ENCODE measurements at places on chromosomes 5 and 9.

DNA sequence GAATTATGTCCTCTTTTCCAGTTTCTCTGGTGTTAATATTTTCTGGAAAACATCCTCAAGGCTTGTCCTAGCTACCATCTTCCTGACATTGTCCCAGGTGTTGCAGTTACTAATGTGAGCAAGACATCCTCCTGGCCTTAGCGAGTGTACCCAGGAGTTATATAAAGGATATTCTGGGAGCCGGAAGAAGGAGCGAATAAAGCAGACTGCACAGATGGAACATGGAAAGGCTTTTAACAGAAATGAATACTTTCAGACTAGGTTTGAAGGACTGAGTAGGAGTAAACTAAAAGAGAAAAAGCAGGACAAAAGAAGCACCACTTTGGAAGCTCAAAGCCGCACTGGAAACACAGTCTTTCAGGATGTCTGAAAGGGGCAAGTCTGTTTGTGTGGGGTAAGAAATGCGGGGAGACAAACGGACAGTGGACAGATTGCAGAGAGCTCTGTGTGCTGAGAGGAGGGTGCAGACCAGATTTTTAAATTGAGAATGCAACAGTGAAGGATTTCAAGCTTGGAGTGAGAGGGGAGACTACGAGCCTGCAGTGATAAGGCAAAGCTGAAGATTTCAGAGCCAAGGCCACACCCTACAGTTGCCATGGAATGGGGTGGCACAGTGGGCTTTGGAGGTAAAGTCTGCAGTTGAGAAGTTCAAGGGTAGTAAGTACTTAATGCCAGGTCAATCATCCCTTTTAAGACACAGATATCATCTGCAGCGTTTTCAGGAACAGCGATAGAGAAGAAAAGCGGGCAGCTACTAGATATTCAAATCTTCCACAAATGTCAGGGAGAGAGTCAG lies 94.1 kb upstream of the TAF11L2 start:
- DNase-seq = no peak

DNA sequence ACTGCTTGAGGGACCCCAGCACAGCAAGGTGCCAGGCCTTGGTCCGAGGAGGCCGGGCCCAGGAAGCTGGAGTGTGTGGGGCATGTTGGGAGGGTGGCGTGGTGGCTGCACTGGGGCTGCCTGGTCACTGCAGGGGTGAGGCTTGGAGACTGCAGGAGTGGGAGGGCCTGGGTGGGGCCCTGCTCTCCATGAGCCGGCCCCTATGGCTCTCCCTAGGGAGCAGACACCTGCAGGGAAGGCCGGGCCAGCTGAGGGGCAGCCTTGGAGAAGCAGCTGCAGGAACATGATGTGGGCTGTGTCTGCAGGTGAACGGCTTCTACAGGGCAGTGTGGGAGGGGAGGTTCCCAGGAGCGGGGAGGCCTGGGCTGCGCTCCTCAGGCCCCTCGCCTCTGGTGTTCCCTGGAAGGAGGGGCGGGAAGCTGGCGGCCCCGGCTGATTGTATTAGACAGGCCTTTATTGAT lies 41.7 kb upstream of the TMEM250 start:
- no peak for DNase-seq

DNA sequence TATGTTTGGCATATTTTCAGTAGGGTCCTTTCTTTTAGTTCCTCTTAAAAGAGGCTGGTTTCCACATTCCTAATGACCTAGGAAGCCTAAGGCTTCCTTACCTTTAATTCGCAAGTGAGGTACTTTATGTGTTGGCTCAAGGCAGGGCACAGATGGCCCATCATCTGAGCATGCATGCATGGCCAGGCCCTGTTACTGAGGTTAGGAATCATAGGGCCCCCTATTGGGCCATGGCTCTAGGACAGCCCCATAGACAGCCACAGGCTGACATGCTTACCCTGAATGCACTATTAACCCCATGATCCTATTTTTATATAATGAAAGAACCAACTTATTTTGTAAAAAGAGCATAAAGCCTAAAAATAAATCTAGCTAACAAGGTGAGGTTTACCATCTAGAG lies 271.4 kb downstream of the ELAVL2 start:
- no peak for DNase-seq

- no peak for DNase-seq
These were observed 76.7 kb downstream of the KLHL3 start for GRCh38 chr5:137659209-137659608.

DNA sequence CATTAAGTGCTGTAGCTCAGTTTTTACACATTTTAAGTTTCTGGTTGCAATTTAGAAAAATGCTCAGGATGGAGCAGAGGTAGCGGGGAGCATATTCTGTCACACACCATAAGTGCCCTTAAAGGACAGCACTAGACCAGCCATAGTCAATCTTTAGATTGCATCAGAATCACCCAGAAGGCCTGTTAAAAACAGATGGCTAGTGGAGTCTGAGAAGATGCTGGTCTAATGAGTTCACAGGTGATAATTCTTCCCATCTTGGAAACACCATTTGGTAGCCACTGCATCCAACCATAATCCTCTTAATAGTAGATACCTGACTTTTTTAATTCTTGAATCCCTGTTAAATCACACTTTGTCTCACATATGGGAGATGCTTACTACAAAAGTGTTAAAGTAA lies 113.2 kb downstream of the CDH18 start:
- no peak for DNase-seq

- no peak for DNase-seq
These were observed 9.1 kb upstream of the DNAJC25 start for GRCh38 chr9:111621895-111622480.

GRCh38 chr9:85741095-85741874 lies 469 bp downstream of the AGTPBP1 start:
- DNase-seq = peak; percentile 61

DNA sequence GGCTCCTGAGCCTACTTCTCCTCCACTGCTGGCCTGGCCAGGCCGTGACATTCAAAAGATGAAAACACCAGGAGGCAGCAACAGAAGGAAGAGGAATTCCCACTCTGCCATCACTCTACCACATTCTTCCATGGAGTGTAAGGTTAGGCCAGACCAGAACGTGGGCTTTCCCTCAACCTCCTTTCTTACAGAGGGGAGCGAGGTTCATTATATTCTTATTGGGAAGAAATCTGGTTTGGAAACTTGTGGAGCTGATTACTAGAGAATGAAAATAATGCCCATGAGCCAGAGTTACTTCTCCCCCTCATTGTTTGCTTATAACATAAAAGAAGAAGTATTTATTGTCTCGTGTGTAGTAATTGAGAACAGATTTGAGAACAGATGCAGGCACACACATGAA lies 136.3 kb upstream of the BASP1 start:
- no peak for DNase-seq

DNA sequence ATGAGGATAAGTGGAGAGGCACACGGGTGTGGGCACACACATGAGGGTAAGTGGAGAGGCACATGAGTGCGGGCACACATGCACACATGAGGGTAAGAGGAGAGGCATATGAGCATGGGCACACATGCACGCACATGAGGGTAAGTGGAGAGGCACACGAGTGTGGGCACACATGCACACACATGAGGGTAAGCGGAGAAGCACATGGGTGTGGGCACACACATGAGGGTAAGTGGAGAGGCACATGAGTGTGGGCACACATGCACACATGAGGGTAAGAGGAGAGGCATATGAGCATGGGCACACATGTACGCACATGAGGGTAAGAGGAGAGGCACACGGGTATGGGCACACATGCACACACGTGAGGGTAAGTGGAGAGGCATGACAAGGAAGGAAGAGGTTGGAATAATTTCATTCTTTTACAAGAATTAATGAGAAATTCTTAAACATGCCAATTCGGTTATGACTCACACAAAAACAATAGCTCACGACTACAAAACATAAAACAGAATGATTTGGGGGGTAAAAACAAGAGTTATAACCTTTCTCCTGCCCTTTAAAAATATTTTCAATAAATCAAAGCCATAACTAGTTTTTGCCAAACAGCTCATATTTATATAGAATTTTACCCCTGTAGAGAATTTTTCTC lies 67.5 kb downstream of the APBA1 start:
- DNase-seq = no peak

DNA sequence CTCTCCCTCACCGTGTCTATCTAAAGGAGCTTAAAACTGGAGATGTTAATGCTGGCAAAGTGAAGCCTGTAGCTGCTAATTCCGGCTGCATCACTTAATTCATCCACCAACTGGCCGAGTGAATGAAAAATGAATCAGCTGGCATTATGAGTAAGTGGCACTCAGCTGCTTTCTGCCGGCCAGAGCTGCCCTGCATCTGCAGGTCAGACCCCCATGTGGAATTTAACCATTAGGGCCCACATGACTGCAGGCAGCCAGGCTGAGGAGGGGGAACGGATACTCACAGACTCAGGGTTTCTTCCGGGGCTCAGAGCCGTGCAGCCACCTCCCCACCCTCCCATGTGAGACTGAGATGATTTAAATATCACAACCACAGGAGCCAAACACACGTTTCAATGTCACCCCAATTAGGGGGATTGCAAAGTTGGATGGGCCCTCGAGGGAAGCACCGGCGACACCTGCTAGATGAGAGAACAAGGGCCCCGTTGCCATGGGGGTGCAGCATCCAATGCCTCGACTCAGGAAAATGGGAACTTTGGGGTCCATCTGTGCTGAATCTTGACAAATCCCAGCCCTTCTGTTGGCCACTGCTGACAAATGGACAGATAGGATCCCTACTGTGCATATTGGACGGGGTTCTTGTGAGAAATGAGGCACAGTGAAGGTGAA lies 115.6 kb upstream of the ALDH1B1 start:
- DNase-seq = no peak

GRCh38 chr5:93583768-93584595 lies 960 bp downstream of the NR2F1 start:
- peak; percentile 51 for DNase-seq

- DNase-seq = no peak
These were observed 98.8 kb upstream of the SEMA6A start for GRCh38 chr5:116673453-116673852.

GRCh38 chr5:158898185-158899177 lies 201.2 kb downstream of the EBF1 start:
- no peak for DNase-seq

DNA sequence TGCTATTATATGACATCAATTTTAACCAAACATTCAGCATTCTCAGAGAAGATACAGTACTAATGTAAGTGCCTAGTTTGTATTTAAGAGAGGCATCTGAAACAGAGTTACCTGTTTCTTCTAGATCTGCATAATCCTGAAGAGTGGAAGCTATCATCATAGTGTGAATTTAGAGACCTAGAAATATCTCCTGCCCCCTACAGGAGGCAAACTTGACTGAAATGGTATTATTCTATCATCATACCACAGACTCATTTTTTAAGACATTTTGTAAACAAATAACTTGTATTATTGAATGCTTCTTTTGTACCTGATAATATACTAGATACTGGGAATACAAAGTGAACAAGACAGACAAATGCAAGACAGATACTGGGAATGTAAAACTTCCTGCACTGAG lies 216.8 kb upstream of the RPS23 start:
- DNase-seq = no peak

DNA sequence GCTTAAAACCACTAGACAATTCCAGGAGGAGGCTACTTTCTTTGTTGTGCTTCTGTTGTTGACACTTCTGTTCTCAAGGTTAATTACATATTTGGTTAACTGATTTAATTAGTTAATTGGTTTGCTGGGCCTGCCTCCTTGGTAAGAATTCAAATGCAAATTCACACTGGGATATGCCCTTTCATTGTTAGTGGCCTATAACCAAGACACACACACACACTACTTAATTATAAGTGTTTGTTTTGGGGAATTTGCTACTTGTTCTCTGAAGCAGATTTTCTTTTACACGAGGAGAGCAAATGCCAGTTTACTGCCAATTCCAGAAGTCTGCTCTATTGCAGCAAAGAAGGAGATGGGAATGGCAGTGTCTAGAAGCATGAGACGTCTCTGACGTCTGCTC lies 101.6 kb upstream of the BASP1 start:
- no peak for DNase-seq

DNA sequence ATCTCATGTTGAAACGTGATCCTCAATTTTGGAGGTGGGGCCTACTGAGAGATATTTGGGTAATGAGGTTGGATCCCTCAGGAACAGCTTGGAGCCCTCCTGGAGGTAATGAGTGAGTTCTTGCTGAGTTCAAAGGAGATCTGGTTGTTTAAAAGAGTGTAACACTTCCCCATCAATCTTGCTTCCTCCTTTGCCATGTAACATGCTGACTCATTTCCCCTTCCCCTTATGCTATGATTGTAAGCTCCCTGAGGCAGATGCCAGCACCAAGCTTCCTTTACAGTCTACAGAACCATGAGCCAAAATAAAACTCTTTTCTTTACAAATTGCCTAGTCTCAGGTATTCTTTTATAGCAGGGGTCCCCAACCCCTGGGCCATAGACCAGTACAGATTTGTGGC lies 352.3 kb downstream of the SLCO4C1 start:
- no peak for DNase-seq

DNA sequence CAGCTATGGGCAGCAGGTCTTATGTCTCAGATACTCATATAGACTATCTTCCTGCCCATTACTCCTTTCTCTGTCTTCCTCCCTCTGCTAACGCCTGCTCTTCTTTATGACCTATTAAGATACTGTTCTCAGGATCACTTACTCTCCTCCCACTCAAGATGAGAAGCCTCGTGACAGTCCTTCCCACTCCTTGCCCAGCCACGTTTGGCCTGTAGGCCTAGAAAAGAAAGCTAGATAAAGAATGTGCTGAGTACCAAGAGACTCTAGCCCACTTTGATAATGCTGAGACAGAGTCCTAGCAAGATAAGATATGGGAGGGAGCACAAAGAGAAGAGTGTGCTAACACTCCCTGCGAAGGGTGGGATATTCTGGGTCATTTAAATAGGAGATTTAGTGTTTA lies 6.8 kb upstream of the DENND4C start:
- no peak for DNase-seq

DNA sequence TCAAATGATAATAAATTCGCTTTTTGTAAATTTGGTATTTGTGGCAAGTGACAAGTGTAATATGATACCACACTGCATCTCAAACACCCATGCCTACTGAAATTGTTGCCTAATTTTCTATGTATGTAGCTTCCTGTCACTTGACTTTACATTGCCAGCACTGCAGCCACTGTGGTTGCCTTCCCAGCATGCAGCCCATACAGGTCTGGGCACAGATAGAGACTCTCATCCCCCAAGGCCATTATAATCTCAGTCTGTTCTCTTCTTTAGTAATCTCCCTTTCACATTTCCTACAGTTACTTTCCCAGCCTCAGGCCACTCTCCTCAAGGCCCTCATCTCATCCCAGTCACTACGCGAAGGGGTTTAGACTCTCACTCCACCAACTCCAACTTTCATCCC lies 1200.6 kb downstream of the PTPRD start:
- no peak for DNase-seq

DNA sequence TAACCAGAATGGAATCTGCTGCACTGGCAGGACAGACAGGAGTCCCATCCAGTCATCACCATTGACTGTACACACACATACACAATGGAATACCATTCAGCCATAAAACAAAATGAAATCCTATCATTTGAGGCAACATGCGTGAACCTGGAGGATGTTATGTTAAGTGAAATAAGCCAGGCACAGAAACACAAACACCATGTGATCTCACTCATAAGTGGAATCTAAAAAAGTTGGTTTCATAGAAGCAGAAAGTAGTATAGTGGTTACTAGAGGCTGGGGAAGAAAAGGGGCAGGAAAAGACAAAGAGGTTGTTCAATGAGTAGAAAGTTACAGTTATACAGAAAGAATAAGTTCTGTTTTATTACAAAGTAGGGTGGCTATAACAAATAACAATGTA lies 884.0 kb upstream of the ACO1 start:
- no peak for DNase-seq

- DNase-seq = no peak
These were observed 198.5 kb downstream of the DNAH5 start for GRCh38 chr5:13746026-13746425.

Data from activated T-cell treated with anti-CD3 and anti-CD28 coated beads, Interleukin-2, amount 50 U/mL, for 48 hours (primary cell).